Activated T-cell treated with anti-CD3 and anti-CD28 coated beads for 1 hour (primary cell): ENCODE measurements at places on chromosomes 2 and 18.

GRCh38 chr2:102662833-102663232, 43.5 kb downstream of the SLC9A2 start:
- no peak for DNase-seq

- no peak for DNase-seq
Measured at GRCh38 chr2:46334389-46335271, 37.4 kb downstream of the EPAS1 start.

DNA sequence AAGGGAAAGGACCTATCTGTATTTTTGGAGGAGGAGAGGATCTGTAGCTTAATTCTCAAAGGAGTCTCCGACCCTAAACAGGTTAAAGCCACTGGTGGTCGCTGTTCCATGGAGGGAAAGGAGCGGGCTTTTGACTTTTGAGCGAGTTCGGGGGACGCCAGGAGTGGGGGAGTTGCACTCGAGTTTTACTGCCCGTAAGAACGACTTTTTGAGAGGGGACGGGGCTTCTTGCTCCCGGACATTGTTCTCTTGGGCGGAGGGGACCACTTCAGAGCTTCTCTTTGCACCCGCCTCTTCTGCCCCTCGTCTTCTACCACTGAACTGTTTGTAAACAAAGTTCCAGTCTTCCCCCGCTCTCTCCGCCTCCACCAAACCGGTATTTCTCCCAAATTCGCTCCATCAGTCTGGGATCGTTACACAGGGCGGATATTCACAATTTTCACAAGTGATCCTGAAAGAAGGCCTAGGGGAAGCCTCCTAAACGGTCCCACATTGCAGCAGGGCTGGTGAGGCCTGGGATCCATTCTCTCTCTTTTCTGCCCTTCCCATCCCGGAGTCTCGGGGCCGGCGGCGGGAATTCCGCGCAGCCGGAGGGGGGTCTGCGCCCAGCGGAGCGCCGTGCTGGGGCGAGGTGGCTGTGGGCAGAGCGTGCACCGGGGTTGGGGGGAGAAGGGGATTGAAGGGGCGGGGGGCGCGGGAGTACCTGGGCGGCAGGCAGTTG, 6.6 kb downstream of the DLX2 start:
- DNase-seq = no peak

- no peak for DNase-seq
Measured at GRCh38 chr18:26304511-26304910, 78.3 kb downstream of the TAF4B start.

GRCh38 chr2:228901531-228901930, 369.6 kb downstream of the PID1 start:
- DNase-seq = no peak
